ENCODE measurements at places on chromosomes 13 and 19. TPM values are rescaled to one million over a fixed set of nuclear protein-coding genes. Genes with fewer than 3 reads are reported as not detected.
A peak's percentile ranks its signal among the peaks of the same experiment; 100 is the strongest.

The RAB20 gene
- total RNA-seq = 33.6 TPM

The TUBA3C gene
- total RNA-seq = not detected

The PNMA8A gene
- 16.2 TPM for total RNA-seq

The USHBP1 gene
- total RNA-seq = 8.9 TPM

The PRKACA gene
- total RNA-seq = 92.3 TPM

The FFAR2 gene
- 0.22 TPM for total RNA-seq

The PEAK3 gene
- total RNA-seq = 2.1 TPM

The ZNF738 gene
- 8.4 TPM for total RNA-seq

DNA sequence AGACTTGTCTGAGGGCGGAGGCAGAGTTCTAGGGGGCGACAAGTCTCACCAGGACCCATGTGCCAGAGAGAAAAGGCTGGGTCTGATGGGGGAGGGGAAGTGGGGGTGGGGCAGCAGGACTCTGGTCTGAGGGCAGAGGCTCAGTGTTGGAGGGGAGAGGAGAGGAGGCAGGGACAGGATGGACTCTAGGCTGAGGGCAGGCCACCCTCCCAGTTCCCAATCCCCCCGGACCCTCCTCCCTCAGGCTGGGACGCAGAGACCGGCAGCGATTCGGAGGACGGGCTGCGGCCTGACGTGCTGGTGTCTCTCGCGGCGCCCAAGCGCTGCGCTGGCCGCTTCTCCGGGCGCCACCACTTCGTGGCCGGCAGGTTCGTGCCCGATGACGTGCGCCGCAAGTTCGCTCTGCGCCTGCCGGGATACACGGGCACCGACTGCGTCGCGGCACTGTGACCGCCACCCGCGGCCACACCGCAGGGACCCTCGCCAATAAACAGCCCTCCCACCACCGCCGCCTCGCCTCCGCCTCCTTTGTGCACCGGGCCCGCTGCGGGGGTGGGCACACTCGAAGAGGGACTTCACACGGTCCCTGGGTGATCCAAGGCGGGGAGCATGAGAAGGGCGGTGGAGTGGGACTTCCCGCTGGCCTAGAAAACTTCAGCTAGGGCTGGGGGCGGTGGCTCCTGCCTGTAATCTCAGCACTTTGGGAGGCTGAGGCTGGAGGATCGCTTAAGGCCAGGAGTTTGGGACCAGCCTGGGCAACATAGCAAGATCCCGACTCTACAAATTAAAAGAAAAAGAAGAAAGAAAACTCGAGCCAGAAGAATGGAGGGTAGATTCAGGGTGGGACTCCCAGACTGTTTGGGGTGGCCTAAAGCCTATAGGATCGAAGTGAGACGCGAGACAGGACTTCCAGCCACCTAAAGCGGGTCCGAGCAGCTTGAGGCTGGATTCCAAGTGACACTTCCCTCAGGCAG lies 703 bp upstream of the CILP2 start:
- peaks cover 17% of the 10 kb centered on the region for H3K4me1 ChIP-seq
- H3K36me3 ChIP-seq = no peaks in the 10 kb centered on the region
- peaks cover 18% of the 10 kb centered on the region for H3K27me3 ChIP-seq
- no peak overlapping the region for H3K27ac ChIP-seq

GRCh38 chr13:42893214-42893671 lies 98.8 kb downstream of the EPSTI1 start:
- no peaks in the 10 kb centered on the region for H3K36me3 ChIP-seq
- peak; percentile 23 for DNase-seq

GRCh38 chr19:4409123-4409933 lies 6.9 kb downstream of the CHAF1A start:
- H3K4me3 ChIP-seq = no peak overlapping the region
- no peaks in the 10 kb centered on the region for H3K27me3 ChIP-seq
- no peak overlapping the region for H3K27ac ChIP-seq
- H3K36me3 ChIP-seq = no peaks in the 10 kb centered on the region

- no peaks in the 10 kb centered on the region for H3K36me3 ChIP-seq
- DNase-seq = no peak
- H3K27me3 ChIP-seq = no peaks in the 10 kb centered on the region
- no peak overlapping the region for H3K27ac ChIP-seq
Observed at GRCh38 chr13:25847145-25847544, 204.7 kb downstream of the SHISA2 start.

DNA sequence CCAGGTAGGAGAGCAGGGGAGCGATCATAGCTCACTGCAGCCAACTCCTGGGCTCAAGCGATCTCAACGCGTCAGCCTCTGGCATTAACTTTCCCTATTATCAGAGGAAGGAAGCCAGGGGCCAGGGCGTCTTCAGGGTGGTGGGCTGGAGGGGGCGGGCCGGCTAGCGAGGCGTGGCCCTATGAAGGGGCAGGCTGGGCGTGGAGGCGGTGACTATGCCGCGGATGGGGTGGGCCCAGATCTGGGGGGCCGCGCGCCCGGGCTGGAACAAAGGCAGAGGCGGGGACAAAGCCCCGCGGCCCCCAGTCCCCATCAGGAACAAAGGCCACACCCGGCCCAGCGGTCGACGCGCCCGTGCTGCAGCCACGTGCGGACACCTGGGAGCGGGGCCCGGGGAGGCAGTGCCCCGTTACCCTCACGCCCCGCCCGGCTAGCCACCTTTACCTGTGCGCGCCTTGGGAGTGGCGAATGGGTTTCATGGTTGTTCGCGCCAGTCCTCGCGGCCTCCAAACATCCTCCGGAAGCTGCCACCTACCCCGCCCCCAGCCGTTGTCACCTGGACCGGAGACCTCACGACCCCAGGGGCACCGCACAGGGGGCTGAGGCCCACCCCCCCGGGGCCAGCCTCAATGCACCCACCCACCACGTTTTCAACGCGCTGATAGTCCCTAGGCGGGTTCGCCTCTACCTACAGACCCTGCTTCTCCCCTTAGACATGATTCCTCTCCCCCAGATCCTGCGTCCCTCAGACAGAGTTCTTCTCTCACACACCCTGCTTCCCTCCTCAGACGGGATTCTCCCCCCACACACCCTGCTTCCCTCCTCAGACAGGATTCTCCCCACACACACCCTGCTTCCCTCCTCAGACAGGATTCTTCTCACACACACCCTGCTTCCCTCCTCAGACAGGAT lies 5.4 kb upstream of the TRIM28 start:
- H3K4me3 ChIP-seq = peak overlapping the region; percentile 46
- DNase-seq = peak; percentile 93
- H3K4me1 ChIP-seq = no peaks in the 10 kb centered on the region
- H3K36me3 ChIP-seq = no peaks in the 10 kb centered on the region
- no peaks in the 10 kb centered on the region for H3K27me3 ChIP-seq

GRCh38 chr19:54287456-54287855 lies 6.5 kb upstream of the LILRB2 start:
- no peak overlapping the region for H3K27ac ChIP-seq
- H3K4me3 ChIP-seq = no peak overlapping the region
- H3K27me3 ChIP-seq = no peaks in the 10 kb centered on the region
- H3K36me3 ChIP-seq = no peaks in the 10 kb centered on the region
- DNase-seq = no peak

- H3K4me1 ChIP-seq = no peaks in the 10 kb centered on the region
- no peaks in the 10 kb centered on the region for H3K27me3 ChIP-seq
- H3K36me3 ChIP-seq = no peaks in the 10 kb centered on the region
- no peak for DNase-seq
- no peak overlapping the region for H3K4me3 ChIP-seq
- no peak overlapping the region for H3K27ac ChIP-seq
Observed at GRCh38 chr13:22563272-22563671, 617.5 kb upstream of the SGCG start.

- H3K4me3 ChIP-seq = no peak overlapping the region
- no peak for DNase-seq
- H3K4me1 ChIP-seq = no peaks in the 10 kb centered on the region
- H3K27ac ChIP-seq = no peak overlapping the region
- no peaks in the 10 kb centered on the region for H3K27me3 ChIP-seq
Observed at GRCh38 chr19:1079566-1080111, 12.7 kb downstream of the ARHGAP45 start.

DNA sequence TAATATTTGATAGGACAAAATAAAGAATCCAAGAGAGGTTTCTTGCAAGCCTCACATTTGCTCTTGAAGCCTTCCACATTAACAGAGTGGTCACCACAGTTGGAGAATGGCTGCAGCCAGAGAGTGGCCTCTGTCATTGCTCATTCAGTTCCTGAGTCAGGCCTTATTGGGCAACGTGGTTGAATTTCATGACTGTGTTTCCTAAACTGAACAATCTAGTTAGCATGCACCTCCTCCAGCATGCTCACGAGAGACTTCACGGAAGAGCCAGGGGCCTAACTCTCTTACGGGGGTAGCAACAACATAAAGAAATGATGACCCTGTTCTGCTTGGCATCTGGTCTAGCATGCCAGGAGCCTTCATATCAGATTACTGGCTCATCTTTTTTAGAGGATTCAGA lies 9.6 kb upstream of the UBL3 start:
- DNase-seq = no peak
- H3K27ac ChIP-seq = no peak overlapping the region
- no peaks in the 10 kb centered on the region for H3K27me3 ChIP-seq
- H3K36me3 ChIP-seq = no peaks in the 10 kb centered on the region
- no peaks in the 10 kb centered on the region for H3K4me1 ChIP-seq

DNA sequence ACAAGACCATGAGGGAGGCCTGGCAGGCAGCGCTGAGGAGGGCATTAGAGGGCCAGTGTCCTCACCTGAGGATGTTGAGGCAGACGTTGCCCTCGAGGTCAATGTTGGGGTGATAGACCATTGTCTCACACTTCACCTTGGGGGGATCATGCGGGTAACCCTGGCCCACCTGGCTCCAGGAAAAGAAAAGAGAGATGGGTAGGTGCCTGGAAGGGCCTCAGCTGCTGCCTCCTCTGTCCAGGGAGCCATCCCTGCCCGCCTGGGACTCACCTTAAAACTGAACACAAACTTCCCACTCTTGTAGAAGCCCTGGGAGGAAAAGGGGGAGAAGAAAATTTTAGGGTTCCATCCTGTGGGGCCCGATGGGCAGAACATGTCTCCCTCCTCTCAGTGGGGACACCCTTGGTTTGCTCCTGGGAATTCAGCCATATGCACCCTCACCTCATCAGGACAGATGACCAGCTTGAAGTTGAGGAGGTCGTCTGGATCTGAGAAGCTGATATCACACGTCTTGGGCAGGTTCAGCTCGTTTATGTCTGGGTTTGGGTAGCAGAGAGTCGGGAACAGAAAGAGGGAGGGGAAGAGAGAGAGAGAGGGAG lies 1.7 kb downstream of the UBE2M start:
- peaks cover 22% of the 10 kb centered on the region for H3K36me3 ChIP-seq
- no peak overlapping the region for H3K27ac ChIP-seq
- H3K4me3 ChIP-seq = no peak overlapping the region
- peaks cover 23% of the 10 kb centered on the region for H3K4me1 ChIP-seq
- no peak for DNase-seq

DNA sequence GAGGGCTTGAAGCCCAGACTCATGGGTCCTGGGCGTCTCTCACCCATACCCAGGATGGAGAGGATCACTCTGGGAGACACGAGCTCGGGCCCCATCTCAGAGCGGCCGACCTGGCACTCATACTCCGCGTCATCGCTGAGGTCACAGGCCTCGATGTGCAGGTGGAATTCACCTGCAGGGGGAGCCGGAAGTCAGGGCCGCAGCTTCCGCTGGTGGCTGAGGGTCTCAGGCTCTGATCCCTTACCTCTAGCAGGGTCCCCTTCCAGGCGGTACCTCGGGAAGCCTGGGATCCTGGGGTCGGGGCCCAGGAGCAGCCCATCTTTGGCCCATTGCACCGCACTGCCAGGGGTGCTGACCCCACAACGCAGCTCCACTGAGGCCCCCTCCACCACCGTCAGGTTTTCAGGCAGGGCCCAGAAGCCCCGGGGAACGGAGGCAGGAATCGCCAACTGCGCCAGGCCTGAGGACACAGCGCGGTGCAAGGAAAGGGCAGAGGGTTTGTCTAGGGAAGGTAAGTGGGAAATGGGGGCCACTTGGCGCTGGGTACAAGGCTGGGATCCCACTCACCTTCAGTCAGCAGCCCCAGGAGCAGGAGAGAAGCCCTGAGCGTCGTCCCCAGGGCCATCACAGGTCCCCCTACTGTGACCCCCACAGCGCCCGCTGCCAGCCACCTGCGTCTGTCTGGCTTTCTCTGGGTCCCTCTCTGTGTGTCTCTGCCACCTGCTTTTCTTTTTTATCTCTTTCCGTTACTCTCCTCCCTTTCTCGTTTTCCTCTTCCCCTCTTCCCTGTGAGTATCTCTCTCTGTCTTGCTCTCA lies 883 bp downstream of the NPHS1 start:
- no peaks in the 10 kb centered on the region for H3K4me1 ChIP-seq
- no peaks in the 10 kb centered on the region for H3K36me3 ChIP-seq
- no peaks in the 10 kb centered on the region for H3K27me3 ChIP-seq
- DNase-seq = no peak
- H3K27ac ChIP-seq = no peak overlapping the region

- H3K27me3 ChIP-seq = no peaks in the 10 kb centered on the region
- no peak overlapping the region for H3K4me3 ChIP-seq
- no peaks in the 10 kb centered on the region for H3K4me1 ChIP-seq
- no peaks in the 10 kb centered on the region for H3K36me3 ChIP-seq
- DNase-seq = no peak
- H3K27ac ChIP-seq = no peak overlapping the region
Observed at GRCh38 chr13:72180253-72180952, 313.4 kb upstream of the DACH1 start.

- no peak overlapping the region for H3K27ac ChIP-seq
- H3K4me1 ChIP-seq = no peaks in the 10 kb centered on the region
- no peak overlapping the region for H3K4me3 ChIP-seq
- H3K27me3 ChIP-seq = no peaks in the 10 kb centered on the region
Observed at GRCh38 chr13:50715402-50716146, 127.9 kb downstream of the DLEU7 start.

- H3K36me3 ChIP-seq = no peaks in the 10 kb centered on the region
- no peak overlapping the region for H3K27ac ChIP-seq
- DNase-seq = peak; percentile 64
- H3K4me3 ChIP-seq = no peak overlapping the region
- H3K4me1 ChIP-seq = no peaks in the 10 kb centered on the region
- H3K27me3 ChIP-seq = no peaks in the 10 kb centered on the region
Observed at GRCh38 chr19:3524078-3524842, 14.7 kb upstream of the TEKTIP1 start.

GRCh38 chr19:7917267-7918061 lies 2.7 kb upstream of the SNAPC2 start:
- H3K36me3 ChIP-seq = no peaks in the 10 kb centered on the region
- H3K27ac ChIP-seq = no peak overlapping the region
- H3K4me3 ChIP-seq = peak overlapping the region; percentile 25
- H3K4me1 ChIP-seq = peaks cover 6% of the 10 kb centered on the region

DNA sequence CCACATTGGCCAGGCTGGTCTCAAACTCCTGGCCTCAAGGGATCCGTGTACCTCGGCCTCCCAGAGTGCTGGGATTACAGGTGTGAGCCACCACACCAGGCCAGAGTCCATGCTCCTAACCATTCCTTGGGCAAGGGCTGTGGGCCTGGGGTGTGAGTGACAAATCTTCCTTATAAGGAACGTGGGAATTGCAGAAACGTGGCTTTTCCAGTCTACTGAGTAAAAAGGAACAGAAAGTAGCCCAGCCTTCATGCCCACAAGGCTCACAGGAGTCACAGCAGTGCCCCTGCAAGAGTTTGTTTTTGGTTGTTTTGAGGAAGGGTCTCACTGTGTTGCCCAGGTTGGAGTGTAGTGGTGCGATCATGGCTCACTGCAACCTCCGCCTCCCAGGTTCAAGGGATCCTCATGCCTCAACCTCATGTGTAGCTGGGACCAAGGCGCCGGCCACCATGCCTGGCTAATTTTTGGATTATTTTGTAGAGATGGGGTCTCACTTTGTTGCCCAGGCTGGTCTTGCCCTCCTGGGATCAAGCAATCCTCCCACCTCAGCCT lies 5.1 kb downstream of the MYPOP start:
- H3K36me3 ChIP-seq = peaks cover 4% of the 10 kb centered on the region
- no peak overlapping the region for H3K27ac ChIP-seq
- peaks cover 14% of the 10 kb centered on the region for H3K4me1 ChIP-seq
- no peak for DNase-seq
- H3K4me3 ChIP-seq = no peak overlapping the region

All from kidney (tissue), 22 donors.